Midbrain (tissue), 1 donor: ENCODE measurements at places on chromosomes 5 and 9.

DNA sequence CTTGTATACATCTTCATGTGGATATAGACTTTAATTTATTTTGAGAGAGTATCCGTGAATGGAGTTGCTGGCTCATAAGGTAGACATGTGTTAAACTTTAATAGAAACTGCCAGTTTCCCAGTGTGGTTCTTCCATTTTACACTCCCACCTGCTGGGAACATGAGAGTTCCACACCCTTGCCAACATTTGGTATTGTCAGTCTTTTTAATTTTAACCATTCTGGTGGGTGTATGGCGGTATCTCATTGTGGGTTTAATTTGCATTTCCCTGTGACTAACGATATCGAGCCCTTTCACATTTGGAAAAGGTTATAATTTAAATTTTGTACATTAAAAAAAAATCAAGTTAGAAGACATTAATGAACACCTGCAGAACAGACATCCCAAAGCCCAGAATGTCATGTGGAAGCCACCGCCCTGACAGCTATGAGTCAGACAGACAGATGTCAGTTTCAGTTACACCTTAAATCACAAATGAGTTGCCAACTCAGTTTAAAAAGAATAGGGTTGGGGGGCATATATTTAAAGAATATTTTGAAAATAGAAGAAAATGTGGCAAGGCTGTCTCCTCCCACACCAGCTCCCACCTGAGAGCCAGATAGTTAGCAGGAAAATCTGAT, 36.9 kb downstream of the ANKRD33B start:
- DNase-seq = no peak

- no peak for DNase-seq
These were observed 190.1 kb upstream of the ZNF608 start for GRCh38 chr5:124936626-124936933.

DNA sequence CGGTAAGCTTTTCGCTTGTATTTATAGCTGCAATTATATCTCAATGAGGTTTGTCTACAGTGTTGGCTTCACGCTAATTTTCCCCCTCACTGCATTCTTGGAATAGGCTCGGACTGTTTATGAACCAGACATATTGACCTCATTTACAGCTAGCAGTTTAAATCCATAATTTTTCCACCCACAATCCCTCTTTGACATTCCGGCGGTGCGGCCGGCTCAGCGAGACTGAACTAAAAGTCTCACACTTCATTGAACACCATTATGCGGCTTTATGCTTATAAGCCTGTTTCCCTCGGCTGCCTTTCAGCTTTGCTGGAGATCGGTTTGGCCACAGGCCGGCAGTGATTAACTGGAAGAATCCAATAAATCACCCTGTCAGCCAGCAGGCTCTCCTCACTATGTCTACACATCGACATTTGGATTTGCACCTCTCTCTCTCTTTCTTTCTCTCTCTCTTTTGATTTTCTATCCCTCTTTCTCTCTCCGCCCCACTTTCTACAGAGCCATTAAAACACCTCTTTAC, 315.0 kb upstream of the TLE4 start:
- DNase-seq = peak; percentile 12

GRCh38 chr9:134619448-134619982, 22.1 kb upstream of the COL5A1 start:
- no peak for DNase-seq

DNA sequence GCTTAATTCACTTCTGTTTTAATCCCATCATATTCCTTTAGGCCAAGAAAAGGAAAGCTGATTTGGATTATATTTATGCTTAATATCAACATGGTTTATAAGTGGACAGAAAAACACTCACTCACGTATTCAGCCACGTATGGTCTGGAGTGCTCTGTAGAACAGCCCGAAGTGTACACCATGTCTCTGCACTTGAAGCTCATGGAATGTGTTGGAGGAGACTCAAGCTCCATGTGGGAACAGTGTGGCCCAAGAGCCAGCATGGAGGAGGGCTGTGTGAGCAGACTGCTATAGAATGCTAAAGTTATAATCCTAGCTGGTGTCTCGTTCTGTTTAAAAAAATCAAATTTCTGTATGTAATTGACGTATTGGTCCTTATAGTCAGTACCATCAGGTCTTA, 32.9 kb downstream of the OTULINL start:
- DNase-seq = no peak

DNA sequence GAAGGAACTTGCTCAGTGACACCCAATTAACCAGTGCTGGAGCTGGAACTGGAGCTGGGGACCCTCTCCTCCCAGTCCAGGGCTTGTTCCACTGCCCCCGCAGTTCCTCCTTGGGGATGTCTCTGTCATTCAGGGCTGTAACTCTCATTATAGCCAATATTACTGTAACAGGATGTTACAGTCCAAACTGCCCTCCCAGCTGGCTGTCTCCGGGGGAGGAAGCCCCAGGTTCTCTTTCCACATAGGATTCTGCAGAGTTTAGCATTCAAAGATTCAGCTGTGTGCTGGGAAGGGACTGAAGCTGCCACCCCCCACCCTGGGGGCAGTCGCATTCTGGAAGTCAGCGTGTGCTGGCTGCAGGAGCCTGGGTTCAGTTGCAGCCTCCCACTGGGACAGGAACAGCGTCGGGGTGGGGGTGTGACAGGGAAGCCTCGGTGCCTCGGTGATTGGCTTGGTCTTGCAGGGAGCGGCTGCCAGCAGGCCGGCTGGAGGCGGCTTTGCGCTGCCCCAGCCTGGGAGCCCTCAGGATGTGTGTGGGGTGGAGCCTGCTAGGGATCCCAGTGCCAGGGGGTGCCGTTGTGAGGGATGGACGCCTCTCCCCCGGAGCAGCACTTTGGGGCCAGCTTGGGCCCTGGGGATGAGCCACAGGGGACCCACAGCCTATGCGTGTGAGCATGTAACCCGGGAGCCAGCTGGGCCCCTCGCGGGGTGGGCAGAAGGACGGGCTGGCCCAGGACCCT, 101.1 kb downstream of the RGS3 start:
- DNase-seq = peak; percentile 75

GRCh38 chr5:144142139-144142823, 28.2 kb downstream of the YIPF5 start:
- DNase-seq = peak; percentile 14

DNA sequence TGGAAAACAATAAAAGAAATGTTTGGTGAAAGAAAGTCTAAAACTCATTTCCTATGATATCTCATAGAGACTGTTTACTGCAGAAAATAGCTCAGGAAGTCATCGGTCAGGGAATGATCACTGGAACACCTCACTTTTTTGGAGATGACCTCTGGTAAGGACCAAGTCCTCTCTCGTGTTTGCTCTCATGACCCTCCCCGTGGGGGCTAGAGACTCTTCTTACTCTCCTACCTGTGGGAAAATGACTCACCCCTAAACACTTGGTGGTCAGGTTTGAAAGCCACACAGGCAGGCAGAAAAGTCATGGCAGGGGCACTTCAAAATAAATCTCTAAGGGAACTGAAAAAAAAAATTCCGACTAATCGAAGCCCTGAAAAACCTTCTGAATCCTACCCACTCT, 48.2 kb downstream of the FAM240B start:
- no peak for DNase-seq

GRCh38 chr9:31334837-31335528, 1049.5 kb upstream of the ACO1 start:
- DNase-seq = no peak

DNA sequence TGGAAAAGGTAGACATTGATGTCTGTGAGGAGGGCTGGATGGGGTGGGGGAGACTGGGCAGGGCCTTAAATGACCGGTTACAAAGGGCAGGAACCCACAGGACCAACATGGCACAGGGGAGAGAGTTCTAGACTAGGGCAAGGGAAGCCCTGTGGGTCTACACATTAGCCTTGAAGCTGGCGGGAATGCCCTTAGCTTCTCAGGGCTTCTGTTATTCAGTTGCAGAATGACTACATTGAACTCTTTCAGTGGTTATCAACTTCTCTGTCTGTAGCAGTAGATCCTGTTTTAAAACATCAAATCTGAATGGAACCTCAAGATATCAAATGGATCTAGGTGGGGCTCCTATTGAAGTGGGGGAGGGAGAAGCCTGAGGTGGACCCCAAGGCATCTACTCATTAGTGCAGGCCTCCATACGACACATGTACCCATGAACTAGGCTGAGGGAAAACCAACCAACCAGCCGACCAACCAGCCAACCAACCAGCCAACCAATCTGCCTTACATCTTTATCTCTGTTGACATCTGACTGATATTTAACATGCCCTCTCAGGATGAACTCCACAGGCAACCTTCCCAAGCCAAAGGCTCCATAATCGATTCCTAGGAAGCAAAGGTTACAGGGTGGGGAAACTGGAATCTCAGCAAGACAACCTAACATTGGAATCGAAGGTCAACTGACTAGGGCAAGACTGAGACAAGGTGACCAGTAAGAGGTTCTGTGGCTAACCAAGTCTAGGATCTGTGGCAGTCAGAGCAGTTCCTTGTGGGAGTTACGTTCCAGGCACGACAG, 48.3 kb downstream of the DAP start:
- DNase-seq = no peak

GRCh38 chr9:93111371-93112115, 15.5 kb downstream of the CARD19 start:
- DNase-seq = no peak

- DNase-seq = no peak
These were observed 41.2 kb downstream of the ANKH start for GRCh38 chr5:14830210-14831005.

- DNase-seq = no peak
These were observed 186.7 kb downstream of the IZUMO3 start for GRCh38 chr9:24359046-24359445.

GRCh38 chr9:26462213-26462612, 430.4 kb downstream of the CAAP1 start:
- DNase-seq = no peak

GRCh38 chr5:158755221-158755620, 344.5 kb downstream of the EBF1 start:
- no peak for DNase-seq

DNA sequence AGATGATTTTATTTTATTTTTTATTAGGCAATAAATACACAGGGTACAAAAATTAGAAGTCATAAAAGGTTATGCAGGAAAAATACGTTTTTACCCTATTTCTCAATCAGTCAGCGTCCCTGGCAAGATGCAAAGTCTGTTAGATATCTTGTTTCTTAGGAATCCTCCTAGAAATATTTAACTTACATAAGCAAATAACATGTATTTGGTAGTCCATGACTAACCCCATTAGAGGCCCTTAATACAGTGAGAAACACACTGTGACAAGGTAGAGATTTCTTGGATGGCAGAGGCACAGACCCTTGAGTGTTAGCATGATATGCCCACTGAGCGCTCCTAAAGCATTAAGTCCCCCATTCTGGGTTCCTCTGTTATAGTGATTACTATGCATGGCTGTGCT, 121.2 kb upstream of the ADAMTSL1 start:
- no peak for DNase-seq

GRCh38 chr5:135830384-135830700, 4.1 kb upstream of the SLC25A48 start:
- no peak for DNase-seq

DNA sequence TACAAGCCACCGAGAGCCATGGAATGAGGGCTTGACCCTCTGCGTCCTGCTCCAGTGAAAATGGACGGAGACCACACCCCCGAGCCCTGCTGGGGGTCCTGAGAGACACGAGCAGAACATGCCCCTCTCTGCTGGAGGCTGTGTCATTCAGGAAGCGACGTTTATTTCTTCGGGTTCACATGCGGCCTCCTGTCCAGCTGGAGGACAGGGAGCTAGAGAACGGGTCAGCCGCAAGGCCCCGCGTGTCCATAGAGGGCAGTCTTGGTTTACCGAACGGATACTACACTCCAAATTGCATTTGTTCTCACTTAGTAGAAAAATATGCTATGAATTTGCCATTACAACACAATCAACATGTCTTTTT, 36.1 kb downstream of the MRPL36 start:
- peak; percentile 9 for DNase-seq

DNA sequence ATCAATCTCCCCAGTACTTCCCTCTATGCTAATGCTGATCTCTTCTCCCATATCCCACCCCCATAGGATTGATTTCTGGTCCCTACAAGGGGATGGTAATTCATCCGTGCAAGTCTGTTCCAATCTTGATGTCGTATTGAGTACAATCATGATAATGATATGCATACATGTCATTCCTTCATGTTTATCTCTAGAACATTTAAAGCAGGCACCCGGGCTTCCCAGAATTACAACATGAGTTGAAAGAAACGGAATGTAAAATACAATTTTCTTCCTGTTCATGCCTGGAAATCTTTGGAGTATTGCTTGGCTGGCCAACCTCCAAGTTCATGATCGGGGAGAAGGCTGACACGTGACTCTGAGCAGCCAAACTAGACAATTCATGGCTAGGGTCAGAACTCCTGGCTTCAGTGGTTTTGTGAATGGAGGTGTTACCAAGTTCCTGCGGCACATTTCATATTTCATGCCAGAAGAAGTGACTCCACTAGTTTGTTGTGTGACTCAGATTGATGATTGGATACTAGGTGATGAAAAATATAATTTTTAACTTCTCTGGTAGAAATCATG, 66.6 kb downstream of the C9orf152 start:
- no peak for DNase-seq

DNA sequence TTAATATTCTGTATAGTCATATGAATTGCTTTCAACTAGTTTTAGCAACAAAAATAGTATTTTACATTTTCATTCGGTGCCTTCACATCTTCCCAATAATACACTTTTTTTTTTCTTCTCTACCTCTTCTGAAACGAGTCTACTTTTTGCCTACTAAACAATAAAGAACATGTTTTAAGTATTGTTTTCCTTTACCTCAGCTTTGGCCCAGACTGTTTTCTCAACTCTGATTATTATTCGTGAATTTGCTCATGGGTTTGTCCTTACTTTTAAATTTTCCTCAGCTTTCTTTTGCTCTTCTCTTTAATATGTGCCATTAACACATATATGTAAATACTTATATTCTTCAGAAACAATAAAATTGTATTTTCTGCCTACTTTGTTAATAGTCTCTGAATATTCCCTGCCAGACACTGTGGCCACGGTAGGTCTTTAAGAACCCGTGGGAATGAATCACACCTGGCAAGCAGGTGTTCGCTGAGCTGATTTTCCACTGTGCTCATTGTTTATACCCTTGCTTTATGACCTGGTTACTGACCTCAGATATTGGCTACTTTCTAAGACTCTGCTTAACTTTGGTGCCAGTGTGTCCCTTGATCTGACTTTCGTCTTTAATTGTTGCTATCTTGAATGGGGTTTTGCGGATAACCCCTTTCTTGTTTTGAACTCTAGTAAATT, 49.1 kb downstream of the FAM170A start:
- no peak for DNase-seq

DNA sequence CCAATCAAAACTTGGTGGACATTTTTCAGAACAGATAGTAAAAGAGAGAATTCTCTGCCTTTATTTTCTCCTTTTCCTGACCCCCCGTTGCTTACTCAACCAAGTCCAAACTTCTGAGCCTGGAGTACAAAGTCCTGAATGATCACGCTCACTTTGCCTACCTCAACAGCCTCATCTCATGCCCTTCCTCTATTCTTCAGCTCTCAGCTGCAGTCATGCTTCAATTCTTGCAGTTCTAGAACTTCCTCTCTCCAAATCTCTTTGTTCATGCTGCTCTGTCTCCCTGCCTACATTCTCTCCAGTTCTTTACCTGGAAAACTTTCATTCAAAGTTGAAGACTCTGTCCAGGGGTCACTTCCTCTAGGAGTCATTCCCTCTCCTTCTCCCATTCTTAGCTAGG, 398.5 kb upstream of the SLC24A2 start:
- DNase-seq = no peak
